ENCODE measurements at places on chromosomes 12 and 14.

- peak; percentile 57 for DNase-seq
These were observed 1.9 kb downstream of the SSH1 start for GRCh38 chr12:108855284-108856169.

DNA sequence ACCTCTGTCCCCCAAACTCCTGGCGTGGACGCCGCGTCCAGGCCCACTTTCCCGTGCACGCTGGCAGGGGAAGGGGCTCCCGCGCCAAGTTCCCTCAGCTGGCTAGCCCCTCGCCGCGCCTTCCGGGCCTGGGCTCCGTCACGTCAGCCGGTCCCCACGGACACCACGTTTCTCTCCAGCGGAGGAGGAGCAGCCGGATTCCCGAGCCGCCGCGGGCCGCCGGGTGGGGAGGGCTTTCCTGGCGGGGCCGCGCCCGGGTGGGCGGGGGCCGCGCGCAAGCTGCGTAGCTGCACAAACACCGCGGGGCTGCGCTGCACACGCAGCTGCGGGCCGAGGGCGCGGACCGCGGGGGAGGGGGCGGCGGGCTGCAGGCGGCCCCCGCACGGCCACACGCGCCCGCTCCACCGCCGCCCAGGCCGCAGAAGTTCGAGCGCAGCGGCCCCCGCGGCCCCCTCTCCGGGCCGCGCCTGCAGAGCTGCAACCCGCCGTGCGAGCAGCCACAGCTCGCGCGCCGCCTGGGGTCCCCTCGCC, 45.1 kb upstream of the PNMA1 start:
- peak; percentile 77 for DNase-seq

- no peak for DNase-seq
These were observed 44.2 kb downstream of the SOCS2 start for GRCh38 chr12:93616584-93617101.

DNA sequence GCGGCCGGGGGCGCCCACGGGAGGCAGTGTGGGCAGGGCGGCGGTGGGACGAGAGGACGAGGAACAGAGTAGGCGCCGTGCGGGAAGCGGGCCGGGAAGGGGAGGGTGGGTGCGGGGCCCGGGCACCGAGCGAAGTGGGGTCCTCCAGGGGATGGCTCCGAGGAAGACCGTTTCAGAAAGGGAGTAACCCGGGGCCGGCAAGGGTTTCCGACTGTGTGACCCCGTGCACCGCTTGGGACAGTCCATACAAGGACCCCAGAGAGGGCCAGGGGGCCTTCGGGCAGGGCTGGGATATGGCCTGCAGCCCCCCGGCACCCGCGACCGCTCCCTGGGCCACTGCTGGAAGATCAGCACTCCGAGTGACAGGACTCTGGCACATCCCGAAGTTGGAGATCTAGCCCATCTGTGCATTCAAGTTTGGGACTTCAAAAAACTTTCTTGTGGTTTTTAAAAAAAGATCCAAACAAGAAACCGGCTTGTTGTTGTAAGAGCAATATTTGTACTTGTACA, 448 bp downstream of the TSPAN9 start:
- peak; percentile 71 for DNase-seq

GRCh38 chr12:101021442-101021841, 188.6 kb downstream of the SLC5A8 start:
- DNase-seq, result no peak

DNA sequence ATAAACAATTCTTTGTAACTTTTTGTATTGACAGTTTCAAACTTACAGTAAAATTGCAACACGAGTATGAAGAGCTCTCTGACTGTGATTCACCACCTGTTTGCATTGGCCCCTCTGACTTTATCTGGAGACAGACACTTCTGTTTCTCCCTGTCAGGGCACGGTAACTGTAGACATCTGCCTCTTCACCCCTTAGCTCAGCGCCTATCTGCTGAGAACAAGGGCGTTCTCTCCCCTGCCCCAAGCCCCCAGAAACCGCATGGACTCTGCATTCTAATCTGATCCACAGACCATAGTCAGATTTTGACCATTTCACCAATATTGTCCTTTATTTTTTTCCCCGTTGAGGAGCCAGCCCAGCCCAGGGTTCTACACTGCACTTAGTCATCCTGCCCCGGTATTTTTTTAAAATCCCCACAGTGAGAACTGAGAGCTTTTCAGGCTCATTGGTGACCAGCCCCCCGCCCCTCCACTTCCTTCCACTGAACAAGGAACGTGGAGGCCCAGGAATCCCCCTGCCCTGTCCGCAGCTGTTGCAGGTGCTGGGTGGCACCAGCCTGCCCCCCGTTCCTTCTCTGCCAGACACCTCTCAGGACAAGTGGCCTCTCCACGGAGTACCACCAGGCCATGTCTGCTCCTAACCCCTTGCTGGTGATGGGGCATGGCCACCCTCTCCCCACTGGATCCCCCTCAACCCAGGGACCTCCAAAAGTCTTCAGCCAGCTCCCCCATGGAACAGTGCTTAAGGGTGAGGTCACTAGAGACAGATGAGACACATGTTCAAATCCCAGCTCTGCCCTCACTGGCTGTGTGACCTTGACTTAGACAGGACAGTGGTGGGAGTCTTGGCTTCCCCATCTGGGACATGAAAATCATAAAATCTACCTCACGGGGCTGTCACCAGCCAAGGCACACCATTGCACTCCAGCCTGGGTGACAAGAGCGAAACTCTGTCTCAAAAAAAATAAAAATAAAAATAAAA, 11.2 kb downstream of the RHOF start:
- no peak for DNase-seq

DNA sequence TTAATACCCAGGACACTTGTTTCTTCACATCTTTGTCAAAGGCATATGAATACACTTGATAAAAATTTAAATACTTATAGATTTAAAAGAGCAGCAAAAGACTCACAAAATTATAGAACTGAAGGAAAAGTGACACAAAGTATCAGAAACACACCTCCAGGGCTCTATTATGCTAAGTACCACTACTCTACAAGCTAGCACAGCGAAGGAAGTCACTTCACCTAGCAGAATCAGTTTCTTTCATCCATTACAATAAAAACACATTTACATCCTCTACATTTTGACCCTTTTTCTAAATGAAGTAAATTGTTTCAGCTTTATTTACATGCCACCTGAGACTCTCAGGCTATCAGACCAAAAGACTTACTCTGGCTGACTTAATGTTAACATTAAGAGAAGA, 26.6 kb upstream of the PTPRB start:
- no peak for DNase-seq

Data from right kidney (tissue), 9 donors.